ENCODE measurements at places on chromosomes 16 and 17.

GRCh38 chr17:36188891-36189306 lies 7.7 kb downstream of the CCL3L1 start:
- no peak for DNase-seq

GRCh38 chr16:55398762-55399161 lies 74.8 kb downstream of the IRX6 start:
- no peak for DNase-seq

- DNase-seq = no peak
Observed at GRCh38 chr16:84730406-84731106, 30.8 kb downstream of the USP10 start.

DNA sequence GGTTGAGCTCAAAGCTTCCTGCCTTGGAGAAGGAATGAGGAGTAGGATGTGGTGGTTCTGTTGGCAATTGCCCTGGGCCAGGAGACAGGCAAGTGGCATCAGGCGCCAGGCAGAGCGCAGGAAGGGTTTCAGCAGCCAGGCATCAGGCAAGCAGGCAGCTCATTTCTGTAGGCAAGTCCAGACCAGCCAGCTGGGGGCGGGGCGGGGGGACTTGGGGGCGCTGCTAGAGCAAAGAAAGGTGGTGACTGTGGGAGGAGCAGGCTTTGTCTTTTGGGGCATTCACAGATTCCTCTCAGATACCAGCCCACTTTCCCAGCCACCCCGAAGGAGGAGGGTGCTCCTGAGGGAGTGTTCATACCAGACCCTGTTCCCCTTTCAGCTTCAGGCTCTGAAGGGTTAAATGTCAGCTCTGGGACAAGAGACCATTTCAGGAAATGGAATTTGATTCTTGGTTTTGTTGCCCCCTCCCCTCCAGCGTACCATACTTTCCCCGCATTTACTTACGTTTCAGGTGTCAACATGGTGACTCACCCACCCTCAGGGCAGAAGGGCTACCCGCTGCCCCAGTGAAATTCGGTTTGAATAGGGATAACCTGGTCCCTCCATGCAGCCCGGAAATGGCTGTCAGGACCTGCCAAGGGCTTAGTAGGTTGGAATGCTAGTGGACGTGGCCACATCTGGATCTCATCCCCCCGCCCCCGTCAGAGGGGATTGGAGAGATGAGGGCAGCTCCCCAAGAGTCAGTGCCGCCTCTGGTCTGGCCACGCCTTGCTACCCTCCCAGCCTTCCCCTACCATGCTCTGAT lies 13.2 kb downstream of the NGFR start:
- DNase-seq = no peak

- no peak for DNase-seq
Observed at GRCh38 chr16:48824271-48824670, 214.3 kb upstream of the N4BP1 start.

GRCh38 chr17:15738066-15738465 lies 6.0 kb downstream of the TBC1D26 start:
- DNase-seq = no peak

GRCh38 chr16:67421030-67421429 lies 4.8 kb upstream of the ZDHHC1 start:
- no peak for DNase-seq

DNA sequence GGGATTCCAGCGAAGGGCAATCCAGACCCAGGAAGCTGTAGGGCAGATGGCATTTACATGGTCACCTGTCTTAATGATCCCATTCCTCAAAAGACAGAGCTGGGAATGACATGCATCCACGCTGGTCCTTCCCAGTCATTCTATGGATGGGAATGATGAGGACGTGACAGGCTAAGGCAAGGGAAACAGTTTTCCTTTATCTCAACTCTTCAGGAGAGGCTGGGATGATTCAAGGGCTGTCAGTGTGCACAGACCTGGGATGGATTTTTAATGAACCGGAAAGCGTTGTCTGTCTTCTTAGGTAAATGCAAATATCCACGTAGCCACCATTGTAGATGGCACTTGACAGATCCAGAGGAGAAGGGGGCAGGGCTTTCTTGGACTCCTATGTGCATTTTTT lies 483.2 kb upstream of the EEF2KMT start:
- no peak for DNase-seq

DNA sequence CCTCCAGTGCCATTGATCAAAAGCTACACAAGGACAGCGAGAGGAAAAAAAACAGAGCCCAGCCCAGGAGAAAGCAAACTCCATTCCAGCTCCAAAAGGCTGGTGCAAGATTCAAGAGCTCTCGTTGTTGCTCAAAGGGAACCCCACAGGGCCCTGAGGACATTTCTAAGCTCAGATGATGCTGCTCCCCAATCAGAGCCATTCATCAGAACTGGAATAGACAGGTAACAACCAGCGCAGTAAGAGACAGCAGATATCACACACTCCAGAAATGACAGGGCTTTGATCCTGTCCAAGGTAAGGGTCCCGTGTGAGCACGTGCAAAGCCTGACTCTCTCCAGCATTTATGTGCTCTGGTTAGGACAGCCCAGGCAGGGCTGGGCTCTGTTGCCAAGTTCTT lies 20.1 kb downstream of the PMP22 start:
- DNase-seq = no peak

DNA sequence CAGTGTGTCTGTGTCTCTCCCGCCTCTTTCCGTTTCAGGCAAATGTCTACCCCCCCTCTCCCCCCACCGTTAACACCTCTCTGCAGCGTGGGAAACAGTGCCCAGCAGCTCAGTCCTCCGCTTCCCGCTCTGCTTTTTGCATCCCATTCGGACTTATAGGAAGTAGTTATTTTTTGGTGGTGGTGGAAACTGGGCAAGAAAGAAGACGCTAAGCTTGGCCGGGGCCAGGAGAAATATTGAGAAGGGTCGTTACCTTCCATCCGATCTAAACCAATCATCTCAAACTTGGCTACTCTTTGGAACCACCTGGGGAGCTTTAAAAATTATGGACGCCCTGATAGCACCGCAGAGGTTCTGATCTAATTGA lies 499 bp upstream of the HLF start:
- DNase-seq = no peak

GRCh38 chr17:80727409-80727755 lies 182.7 kb downstream of the RPTOR start:
- no peak for DNase-seq

DNA sequence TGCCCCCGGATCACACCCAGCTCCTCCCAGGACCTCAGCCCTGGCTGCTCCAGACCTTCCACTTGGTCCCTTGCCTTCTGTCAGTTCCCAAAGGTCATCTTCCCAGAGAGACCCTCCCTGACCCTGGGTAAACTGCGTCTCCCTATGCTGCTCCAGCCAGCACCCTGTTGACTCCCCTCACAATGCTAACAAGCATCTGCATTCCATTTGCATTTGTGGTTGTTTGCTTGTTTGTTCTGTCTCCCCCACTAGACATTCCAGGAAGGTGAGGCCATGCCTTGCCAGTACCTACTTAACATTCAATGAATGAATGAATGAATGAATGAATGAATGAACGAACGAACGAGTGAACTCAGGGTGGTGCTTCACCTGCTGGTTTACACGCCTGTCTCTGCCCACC lies 171.2 kb downstream of the WSCD1 start:
- DNase-seq = no peak

DNA sequence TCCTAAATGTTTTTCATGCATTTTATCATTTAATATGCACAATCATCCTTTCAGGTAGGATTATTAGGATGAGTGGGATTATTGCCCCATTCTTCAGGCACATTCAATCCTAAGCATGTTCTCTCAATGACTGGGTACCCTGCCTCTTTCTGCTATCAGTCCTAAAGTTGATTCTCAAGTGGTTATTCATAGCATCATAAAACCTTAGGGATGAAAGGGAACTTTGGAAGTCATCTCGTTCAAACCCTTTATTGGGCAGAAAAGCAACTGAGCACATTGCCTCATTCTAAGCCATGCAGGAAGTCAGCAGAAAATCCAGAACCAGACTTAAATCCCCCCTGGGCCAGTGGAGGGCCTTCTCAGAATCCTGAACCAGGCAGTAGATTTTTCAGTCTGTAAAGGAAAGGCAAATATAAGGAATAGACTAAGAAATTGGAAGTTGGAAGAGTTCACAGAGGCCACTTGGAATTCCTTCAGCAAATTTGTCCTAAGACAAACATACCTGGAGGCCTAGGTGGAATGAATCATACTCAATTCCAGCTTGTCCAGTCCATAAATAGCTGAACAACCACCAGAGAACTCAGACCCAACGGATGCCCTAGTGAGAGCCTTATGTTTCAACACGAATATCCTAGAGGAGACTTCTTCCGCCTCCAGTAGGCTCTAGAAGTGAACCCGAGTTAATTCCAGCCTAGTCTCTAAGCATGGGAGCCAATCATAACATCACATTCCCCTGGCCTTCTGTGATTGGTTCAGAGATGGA lies 62.7 kb downstream of the IRX6 start:
- no peak for DNase-seq

DNA sequence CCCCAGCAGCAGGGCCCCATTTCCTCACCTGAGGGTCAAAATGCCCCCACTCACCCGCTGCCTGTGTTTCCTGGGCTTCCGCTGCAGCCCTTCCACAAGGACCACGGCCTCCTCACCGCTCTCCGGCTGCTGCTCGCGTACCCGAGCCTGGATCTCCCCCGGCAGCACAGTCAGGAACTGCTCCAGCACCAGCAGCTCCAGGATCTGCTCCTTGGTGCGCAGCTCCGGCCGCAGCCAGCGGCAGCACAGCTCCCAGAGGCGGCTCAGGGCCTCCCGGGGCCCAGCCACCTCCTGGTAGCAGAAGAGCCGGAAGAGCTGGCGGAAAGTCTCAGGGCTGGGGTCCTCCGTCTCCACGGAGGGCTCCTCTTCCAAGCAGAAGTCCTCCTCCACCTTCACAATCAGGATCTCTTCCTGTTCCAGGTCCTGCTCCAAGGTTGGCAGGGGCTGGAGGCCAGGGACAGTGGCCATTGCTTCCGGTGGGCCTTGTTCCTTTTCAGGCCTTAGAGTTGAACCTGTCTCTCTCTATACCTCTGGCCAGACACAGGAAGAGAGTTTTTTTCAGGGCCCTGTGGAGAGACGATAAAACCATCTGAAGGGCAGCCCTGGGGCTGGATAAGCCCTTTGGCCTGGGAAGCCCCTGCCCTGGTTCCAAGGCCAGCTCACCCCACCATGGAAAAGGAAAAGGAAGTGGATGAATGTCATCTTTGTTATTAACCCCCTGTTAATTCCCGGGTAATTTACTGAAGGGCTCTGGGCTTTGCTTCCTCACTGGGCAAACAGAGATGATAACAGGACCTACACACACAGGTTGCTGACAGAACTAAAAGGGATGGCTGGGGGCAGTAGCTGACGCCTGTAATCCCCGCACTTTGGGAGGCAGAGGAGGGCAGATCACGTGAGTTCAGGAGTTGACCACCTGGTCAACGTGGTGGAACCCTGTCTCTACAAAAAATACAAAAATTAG lies 1.2 kb downstream of the ZNF500 start:
- no peak for DNase-seq

- no peak for DNase-seq
Observed at GRCh38 chr17:41403404-41404023, 6.1 kb upstream of the KRT31 start.

GRCh38 chr17:56217921-56218320 lies 64.6 kb downstream of the ANKFN1 start:
- no peak for DNase-seq

DNA sequence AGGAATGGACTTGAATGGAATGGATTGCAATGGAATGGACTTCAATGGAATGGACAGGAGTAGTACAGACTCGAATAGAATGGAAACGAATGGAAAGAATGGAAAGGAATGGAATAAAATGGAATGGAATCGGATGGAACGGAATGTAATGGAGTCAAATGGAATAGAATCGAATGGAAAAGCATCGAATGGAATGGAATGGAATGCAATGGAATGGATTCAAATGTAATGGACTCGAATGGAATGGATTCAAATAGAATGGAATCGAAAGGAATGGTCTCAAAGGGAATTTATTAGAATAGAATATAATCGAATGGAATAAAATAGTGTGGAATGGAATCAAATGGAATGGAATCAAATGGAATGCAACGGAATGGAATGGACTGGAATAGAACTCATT lies 484.9 kb upstream of the WSB1 start:
- no peak for DNase-seq

DNA sequence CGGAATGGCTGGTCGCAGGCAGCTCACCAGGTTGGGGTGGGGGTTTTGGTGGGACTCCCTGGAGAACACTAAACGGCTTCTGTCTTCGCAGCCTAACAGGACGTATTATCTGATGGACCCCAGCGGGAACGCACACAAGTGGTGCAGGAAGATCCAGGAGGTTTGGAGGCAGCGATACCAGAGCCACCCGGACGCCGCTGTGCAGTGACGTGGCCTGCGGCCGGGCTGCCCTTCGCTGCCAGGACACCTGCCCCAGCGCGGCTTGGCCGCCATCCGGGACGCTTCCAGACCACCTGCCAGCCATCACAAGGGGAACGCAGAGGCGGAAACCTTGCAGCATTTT lies 59.7 kb downstream of the PDPK1 start:
- DNase-seq = no peak

GRCh38 chr17:64443086-64443760 lies 5.7 kb upstream of the MILR1 start:
- DNase-seq = no peak

GRCh38 chr16:21613781-21614180 lies 14.4 kb downstream of the METTL9 start:
- no peak for DNase-seq

- no peak for DNase-seq
Observed at GRCh38 chr16:80742331-80742730, 62.1 kb downstream of the CDYL2 start.
